ENCODE measurements at places on chromosomes 11 and 22. TPM values are rescaled to one million over a fixed set of nuclear protein-coding genes. Genes with fewer than 3 reads are reported as not detected.

GRCh38 chr22:38310518-38311322, 6.5 kb downstream of the CSNK1E start:
- no peak for DNase-seq

DNA sequence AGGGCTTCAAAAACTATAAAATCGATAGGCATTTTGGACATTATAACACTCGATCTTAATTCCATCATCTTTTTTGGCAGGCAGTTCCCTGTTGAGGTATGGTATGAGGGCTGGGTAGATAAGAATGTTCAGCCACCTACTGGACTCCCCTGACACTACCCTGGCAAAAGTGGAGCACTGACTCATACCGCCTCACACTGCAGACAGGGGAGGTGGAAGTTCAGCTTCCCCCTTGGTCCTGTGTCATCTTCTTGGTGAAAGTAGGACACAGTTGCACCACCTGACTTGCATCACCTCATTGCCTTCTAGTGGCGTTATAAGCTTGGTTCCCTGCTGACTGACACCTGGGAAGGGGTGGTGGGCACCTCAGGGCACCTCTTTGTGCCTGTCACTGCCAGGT, 30.4 kb downstream of the PAAF1 start:
- no peak for DNase-seq

DNA sequence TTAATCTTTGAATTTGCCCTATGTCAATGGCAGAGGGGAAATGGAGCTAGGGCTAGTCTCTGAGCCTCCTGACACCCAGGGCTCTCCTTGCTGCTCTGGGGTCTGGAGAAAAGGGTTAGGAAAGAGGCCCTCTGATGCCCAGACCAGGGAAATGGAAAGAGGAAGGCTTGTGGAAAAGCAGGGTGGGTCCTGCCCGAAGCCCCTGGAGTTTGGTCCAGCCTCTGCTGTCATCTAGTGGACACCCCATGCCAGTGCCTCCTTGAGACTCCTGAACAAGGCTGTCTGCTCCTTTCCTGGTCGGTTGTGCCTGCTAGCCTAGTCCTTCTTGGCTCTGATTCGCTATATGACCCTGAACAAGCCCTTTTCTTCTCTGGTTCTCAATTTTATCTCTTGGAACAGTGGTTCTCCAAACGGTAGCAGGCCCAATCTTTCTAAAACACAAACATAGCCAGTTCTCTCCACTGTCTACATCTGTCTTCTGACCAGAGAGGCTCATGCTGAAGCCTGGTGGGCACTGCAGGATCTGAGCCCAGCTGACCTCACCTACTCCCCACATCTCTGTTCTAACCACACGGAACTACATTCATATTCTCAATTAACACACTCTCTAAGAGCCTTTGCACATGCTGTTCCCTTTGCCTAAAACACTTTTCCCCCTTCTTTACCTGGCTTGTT, 8.8 kb upstream of the PLA2G3 start:
- peak; percentile 40 for DNase-seq

GRCh38 chr11:63506876-63507275, 992 bp downstream of the LGALS12 start:
- DNase-seq = no peak

- no peak for DNase-seq
Measured at GRCh38 chr11:89163686-89164085, 14.0 kb upstream of the TYR start.

DNA sequence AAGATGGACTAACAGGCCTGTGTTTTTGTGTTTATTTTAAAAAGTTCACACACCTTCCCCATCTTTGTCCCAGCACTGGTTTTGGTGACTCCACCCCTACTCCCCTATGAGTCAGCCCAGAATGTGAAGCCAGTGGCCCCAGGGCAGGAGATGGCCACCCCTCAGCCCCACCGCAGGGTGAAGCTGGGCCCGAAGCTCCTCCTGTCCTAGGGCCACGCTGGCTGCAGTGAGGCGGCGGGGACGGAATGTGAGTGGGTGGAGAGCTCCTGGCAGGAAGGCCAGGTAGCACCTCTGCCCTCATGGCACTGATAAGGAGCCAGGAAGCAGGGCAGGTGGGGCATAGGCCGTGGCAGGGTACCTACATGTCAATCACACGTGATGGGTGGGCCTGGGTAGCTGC, 39.9 kb downstream of the SGSM3 start:
- DNase-seq = no peak

- DNase-seq = no peak
Measured at GRCh38 chr22:48299801-48300200, 1527.9 kb downstream of the BRD1 start.

DNA sequence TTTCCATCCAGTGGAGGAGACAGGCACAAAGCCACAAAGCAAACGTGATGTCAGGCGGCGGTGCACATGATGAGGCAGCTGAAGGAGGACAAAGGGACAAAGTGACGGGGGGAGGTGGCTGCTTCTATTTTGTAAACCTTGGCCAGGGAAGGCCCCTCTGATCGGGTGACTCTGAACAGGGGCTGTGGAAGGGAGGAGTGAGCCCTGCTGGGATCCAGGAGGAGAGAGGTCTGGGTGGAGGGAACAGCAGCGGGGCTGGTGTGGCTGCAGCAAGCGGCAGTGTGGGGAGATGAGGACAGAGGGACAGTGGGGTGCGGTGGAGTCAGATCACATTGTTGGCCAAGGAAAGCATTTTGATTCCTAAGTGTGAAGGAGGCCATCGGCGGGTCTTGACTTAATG, 36.7 kb downstream of the SHISAL1 start:
- no peak for DNase-seq

Gene CENATAC
- 116 TPM for total RNA-seq
